COLO829 (cell line): ENCODE measurements at places on chromosomes 16 and 17.

GRCh38 chr17:9809409-9809808, 12.5 kb downstream of the GSG1L2 start:
- DNase-seq = no peak

- DNase-seq = peak; percentile 59
Measured at GRCh38 chr16:19167710-19168370, at the start of gene SYT17. Gene SYT17 (plus strand): TSS chr16:19168240. CDS start chr16:19168647, 407 bp downstream.

- no peak for DNase-seq
Measured at GRCh38 chr17:10837921-10838320, at the start of gene PIRT. Gene PIRT (minus strand): TSS chr17:10838087. CDS start chr17:10825645, 12,442 bp downstream.

- no peak for DNase-seq
Measured at GRCh38 chr17:72244956-72245355, 124.1 kb downstream of the SOX9 start.

GRCh38 chr17:5837055-5837491, 233.1 kb upstream of the WSCD1 start:
- DNase-seq = no peak

GRCh38 chr17:10976401-10976800, 138.5 kb upstream of the PIRT start:
- no peak for DNase-seq

GRCh38 chr16:76210157-76210556, 67.0 kb upstream of the CNTNAP4 start:
- no peak for DNase-seq

DNA sequence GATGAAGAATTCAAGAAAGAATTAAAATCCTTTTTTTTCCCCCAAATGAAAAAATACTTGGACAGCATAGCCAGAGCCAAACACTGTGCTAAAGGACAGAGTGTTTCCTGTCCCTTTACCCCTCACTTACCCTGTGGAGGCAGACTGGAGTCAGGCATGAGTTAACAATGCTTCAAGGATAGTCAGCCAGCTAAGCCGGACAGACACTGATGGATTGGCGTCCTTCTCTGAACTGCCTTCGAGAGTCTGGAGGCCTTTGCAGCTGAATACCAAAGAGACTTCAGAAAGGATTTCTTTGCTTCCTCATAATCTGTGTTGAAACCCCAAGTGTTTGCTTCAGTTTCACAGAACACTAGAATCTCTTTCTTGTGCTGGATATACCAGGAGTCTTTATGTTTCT, 4.6 kb downstream of the METTL9 start:
- DNase-seq = no peak
